Jurkat, Clone E6-1 (cell line): ENCODE measurements at places on chromosomes 3 and 15.

DNA sequence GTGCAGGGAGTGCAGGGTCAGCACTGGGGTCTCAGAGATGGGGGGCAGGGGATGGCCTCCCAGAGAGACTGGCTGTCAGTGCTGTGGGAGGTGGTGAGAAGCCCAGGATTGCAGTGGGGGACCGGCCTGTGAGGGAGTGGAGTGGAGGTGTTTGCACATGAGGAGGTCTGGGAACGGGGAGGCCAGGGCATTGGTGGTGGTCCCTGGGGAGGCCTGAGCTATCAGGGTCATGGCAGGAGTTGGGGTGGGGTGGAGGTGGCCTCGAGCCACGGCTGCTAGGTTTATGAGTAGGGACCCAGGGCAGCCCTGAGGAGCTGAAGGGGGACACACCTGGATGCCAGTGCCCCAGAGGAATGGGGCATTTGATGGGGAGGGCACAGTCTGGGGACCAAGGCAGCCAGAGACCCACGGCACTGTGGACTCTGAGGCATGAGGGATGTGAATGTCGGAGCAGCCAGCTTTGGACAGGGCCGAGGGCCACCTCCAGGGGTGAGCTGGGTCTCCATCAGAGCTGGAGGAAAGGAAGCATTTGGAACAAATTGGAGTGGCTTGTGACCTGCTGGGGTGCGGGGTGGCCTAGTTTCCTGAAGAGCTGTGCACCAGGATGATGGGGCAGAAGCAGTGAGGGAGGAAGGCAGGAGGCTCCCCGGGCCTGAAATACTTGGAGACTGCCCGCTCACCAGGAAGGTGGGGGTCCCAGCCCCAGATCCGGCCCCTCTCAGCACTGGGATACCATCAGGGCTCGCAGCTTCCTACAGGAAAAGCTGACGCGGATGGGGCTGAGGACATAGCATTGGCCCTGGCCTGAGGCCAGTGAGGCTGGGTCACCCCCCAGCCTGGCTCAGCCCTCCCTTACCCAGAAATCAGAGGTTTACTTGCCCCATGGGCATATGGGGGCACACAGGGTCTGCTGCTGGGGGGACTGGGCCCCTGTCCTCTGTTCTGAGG is 9.5 kb upstream of the CSPG4 start:
- DNase-seq: no peak

- no peak for DNase-seq
These were observed 128.4 kb upstream of the SETMAR start for GRCh38 chr3:4174791-4175190.

GRCh38 chr3:151107701-151108100 is 22.2 kb downstream of the MED12L start:
- no peak for DNase-seq

DNA sequence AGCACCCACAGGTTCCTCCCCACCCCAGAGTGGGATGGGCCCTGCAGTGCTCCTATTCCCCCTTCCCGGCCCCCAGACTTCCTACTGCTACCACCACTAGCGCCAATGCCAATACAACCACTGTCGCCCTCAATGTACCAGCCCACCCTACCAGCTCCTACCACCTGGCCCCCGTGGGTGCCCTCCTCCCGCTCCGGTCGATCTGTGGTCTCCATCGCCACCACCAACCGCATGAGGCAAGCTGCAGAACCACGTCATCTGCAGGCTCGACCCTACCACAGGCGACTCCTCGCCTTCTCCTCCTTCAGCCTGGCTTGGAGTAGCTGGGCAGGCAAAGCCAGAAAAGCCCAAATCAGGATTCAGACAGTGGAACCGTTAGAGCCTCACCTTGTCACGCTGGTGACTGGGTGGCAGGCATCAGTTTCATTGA is 179.3 kb downstream of the POTEB3 start:
- peak; percentile 33 for DNase-seq

GRCh38 chr3:123147754-123148535 is 53.8 kb upstream of the SEC22A start:
- no peak for DNase-seq

DNA sequence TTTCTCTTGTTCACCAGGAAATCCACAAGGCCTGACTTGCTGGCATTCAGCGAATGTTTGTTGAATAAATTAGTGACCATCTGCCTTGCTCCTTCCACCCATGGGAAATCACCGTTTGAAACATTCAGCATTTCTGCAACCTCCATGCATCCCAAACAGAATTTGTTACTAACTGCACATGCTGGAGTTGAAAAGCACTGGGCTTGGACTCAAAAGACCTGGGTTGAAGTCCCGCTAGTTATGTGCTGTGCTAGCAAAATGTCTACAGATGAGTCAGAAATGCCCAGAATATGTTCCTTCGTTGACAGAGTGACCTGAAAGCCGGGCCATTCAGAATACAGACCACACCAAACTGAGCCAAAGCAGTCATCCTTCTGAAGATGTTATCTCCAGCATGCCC is 144.6 kb downstream of the ALDH1A2 start:
- DNase-seq: no peak

- no peak for DNase-seq
These were observed 30.1 kb downstream of the BTD start for GRCh38 chr3:15631426-15632211.

GRCh38 chr3:12879191-12879815 is 37.9 kb upstream of the RPL32 start:
- DNase-seq: no peak

DNA sequence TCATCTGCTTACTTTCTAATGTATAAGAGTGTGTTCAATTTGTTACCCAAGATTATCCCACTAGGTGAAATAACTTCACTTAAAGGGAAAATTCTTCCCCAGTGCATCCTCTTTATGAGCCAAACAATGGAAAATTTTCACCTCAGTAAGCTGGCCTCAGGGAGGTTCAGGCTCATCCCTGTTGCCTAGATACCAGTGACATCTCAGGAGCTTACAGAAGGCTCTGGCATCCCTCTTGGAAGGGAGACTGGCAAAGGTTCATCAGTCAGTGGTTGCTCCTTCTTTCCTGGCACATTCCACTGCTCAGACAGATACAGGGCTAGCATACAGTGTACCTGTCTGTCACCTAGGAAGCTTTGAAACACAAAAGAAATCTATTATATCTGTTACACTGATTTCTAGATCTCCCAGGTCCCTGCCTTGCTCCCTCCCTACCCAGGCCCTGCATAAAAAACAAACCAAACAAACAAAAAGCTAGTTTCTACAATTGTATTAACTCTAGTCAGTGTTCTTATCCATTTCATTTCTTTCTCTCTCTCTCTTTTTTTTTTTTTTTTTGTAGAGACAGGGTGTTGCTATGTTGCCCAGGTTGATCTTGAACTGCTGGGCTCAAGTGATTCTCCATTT is 1.7 kb downstream of the IP6K2 start:
- DNase-seq: no peak

DNA sequence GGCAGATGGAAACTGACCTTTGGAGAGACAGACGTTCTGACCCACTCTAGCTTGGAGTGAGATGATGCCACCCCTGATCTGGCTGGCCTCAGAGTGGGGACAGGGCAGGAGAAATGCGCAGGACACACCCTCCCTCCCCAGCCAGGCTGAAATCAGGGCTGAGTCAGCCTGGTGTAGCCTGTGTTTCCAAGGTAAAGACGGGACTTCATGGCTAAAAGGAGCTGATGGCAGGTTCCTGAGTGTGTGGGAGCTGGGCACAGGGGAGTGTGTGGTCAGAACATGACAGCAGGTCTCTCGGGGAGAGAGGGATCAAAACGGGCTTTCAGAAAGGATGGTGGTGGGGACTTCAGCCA is 14.6 kb upstream of the POLG start:
- DNase-seq: no peak

GRCh38 chr3:128374746-128375445 is 91.8 kb downstream of the DNAJB8 start:
- no peak for DNase-seq

DNA sequence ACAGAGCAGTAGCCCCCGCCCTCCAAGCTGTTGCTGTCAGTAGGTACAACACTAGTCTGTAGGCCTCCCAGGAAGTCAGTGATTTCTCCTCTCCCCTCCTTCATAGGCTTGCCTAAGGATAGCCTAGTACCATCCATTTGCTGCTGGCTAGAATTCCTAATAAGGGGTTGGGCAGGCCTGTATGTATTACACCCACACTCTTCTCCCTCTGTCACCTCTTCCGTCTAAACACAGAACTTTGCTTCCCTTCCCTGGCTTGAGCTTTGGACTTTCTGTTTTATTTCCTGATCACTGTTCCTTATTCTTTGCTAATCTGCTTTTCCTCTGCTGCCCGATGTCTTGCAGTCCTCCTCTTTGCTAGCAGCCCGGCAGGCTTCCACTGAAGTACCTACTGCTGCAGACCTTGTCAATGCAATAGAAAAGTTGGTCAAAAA is 93.4 kb upstream of the UMPS start:
- no peak for DNase-seq

DNA sequence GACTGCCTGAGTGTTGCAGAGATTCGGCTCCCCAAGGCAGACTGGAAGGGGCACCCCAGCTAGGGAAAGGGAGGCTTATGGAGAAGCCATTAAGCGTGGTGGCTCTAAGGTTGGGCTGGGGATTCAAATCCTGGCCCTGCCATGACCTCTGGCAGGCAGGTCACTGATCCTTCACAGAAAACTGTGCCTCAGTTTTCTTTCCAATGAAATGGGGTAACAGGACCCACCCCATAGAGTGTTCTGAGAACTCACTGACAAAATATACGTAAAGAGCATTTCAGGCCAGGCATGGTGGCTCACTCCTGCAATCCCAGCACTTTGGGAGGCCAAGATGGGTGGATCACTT is 34.6 kb downstream of the DNASE1L3 start:
- DNase-seq: no peak

GRCh38 chr3:53842436-53843194 is 3.6 kb downstream of the CHDH start:
- no peak for DNase-seq

DNA sequence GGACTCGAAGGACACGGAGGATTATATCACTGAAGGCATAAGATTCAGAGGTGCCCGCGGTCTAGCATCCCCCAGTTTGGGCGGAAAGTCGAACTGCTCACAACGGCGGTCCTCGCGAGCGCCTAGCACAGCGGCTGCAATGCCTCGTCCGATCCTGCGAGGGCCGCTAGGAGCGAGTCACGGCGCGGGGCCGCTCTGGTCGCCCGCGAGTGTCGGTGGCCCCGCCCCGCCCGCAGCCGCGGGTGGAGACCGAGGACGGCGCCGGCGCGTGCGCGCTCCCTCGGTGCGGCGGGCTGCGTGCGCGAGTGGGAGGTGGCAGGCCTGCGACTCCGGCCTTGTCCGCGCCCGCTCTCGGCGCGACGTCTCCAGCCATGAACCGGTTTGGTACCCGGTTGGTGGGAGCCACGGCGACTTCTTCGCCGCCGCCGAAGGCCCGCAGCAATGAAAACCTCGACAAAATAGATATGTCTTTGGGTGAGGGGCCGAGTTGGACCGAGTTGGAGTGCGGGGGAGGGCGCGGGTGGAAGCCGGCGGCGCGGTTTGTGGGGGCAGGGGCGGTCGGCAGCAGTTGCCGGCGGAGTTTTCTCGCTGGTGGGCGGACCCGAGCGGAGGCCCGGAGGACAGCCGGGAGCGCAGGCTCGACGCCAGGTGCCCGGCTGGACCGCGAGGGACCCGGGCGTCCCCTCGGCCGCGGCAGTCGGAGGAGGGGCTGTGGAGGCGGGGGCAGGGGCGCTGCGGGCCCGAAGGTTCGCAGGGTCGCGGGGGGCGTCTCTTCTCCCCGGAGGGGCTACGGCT is at the start of gene FYTTD1:
FYTTD1 (plus strand) TSS at position 283 of the 795 bp plus-strand sequence; CDS start at position 372, 89 bp downstream.
- DNase-seq: peak; percentile 68

- DNase-seq: no peak
These were observed 184.6 kb upstream of the AGTR1 start for GRCh38 chr3:148513096-148513543.

GRCh38 chr3:181881749-181882148 is 170.0 kb downstream of the SOX2 start:
- DNase-seq: no peak
